Activated CD4-positive, alpha-beta T cell treated with anti-CD3 and anti-CD28 coated beads, Interleukin-2, amount 50 U/mL, for 4 hours (primary cell): ENCODE measurements at places on chromosomes 16 and 17.

GRCh38 chr17:77217566-77217965, 76.8 kb downstream of the SEC14L1 start:
- DNase-seq: no peak

- DNase-seq: peak; percentile 2
These were observed 100.8 kb downstream of the ABCC12 start for GRCh38 chr16:48054881-48055601.

- DNase-seq: no peak
These were observed 6.5 kb upstream of the CDH5 start for GRCh38 chr16:66359811-66360608.

GRCh38 chr17:74646231-74646630, 22.7 kb upstream of the CD300E start:
- DNase-seq: no peak

GRCh38 chr17:42312285-42313130, 24.2 kb downstream of the STAT5A start:
- DNase-seq: peak; percentile 72

DNA sequence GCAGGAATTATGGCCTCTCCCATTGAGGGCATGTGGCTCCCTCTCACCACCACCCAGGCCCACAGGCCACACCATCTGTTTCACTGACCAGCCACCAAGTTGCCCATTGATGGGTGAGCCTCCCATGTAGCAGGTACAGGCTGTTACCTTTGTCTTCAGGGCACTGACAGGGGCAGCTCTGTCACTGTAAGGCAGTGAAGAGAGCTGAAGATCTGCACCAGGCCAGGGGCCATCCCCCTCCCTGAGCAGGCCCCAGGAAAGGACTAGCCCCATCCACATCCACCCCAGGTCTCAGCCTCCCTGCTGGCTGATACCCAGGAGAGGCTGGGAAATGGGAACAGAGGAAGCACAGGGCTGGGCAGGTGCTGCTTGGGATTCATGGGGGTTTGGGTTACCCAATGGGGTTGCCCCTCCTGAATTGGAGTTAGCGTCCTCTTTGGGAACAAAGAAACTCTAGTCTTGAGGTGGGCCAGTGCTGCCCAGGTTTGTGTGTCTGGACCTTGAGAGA, 1691.4 kb downstream of the TP53TG3F start:
- DNase-seq: no peak

DNA sequence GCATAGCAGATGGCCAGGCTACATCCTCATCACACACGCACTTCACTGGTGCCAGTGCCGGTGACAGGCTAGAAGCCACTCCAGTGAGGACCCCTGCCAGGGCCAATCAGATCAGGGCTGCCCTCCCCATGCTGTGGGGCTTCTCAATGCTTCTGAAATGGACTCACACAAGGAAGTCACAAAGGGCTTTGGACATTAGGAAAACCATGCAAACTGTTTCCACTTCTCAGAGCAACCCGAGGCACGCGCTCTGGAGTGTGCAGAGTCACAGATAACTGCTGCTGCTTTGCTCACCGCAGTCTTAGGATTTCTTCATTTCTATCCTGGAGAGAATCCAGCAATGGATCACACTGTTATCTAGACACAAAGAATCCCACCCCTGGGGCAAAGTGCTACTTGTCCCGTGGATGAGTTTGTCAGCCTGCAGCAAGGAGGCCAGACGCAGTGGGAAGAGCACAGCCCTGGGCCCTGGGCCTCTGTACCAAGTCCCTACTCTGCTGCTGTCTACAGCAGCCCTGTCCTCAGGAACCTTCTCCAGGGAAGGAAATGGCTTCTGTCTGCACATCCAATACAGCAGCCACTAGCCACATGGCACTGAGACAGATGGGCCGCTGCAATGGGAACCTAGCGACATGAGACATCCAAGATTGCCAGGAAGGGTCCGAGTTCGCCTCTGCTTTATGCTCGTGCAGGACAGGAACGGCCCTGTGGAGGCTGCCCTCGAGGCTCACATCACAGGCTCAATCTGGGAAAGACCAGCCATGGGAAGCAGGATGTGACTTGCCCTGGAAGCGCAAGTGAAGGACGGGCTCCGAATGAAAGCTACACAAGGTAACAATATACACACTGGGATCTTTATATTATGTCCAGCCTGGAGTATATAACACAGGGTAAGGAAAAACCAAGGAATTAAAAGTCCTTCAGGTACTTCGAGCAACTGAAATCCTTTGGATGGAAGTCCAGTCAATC, 169.3 kb downstream of the ZFHX3 start:
- no peak for DNase-seq

GRCh38 chr16:84499638-84500037, 4.8 kb downstream of the MEAK7 start:
- no peak for DNase-seq

DNA sequence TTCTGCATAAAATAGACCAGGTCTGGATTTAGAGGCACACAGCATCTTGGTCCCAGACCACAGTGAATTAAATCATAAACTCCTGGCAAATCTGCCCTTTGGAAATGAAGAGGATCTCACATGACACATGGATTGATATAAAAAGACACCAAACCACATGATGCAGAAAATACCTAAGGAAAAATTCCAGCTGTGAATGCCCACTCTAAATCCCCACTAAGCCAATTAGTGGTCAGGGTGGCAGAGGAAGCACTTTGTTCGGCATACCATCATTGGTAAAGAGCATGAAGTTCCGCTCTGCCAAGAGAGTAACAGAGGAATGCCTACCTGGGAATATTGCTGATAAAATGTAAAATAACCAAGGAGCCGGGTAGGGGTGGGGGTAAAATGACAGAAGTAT, 32.4 kb upstream of the NOL11 start:
- DNase-seq: no peak

- DNase-seq: no peak
These were observed 3.5 kb downstream of the CANT1 start for GRCh38 chr17:79006046-79006445.

DNA sequence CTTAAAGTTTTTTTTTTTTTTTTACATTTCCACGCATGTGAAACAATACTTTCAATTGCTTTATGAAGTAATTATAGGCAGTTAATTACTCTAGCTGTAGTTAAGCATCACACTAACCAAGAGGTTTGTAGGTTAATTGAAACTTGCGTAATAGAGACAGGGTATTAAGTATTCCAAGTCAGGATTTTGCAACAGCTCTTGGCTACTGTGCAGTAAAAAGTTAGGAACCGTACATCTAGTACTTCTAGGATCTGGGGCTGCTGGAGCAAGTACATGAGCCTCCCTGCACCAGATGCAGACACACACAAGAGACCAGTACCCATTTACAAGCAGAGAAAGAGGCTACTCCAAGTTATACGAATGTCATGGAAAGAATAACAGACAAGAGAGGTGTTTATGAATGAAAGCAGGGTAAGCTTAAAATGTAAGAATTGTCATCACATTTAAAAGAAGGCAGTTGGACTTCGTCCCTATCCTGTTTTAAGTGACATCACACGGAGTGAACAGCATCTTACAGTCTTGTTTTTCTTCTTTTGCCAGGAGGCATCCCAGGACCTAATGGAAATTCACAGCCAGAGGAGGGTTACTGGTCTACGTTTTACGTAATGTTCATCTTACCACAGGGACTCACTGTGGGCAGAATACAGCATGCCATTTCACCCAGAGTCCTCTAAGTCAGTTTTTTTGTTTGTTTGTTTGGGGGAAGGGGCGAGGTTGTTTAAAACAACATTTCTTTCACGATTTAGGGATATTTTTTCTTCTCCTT, 379.6 kb upstream of the PSMD7 start:
- no peak for DNase-seq

DNA sequence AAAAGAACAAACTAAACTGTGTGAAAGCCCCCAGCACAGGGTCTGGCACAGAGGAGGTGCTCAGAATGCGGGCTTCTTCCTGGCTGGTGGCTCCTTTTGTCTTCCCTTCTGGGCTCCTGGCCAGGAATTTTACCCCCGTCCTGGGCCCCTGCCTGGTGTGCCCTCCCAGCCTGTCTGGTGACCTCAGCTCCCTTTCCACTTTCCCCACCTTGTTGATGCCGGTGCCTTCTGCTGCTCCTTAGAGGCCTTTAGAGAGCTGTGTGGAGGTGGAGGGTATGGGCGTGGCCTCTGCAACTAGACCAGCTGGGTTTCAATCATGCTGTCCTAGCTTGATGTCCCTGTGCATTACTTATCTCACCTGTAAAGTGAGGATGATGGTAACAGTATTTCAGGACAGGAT, 16.8 kb downstream of the PIRT start:
- no peak for DNase-seq

- DNase-seq: no peak
These were observed 770 bp downstream of the CCNF start for GRCh38 chr16:2429771-2430663.

DNA sequence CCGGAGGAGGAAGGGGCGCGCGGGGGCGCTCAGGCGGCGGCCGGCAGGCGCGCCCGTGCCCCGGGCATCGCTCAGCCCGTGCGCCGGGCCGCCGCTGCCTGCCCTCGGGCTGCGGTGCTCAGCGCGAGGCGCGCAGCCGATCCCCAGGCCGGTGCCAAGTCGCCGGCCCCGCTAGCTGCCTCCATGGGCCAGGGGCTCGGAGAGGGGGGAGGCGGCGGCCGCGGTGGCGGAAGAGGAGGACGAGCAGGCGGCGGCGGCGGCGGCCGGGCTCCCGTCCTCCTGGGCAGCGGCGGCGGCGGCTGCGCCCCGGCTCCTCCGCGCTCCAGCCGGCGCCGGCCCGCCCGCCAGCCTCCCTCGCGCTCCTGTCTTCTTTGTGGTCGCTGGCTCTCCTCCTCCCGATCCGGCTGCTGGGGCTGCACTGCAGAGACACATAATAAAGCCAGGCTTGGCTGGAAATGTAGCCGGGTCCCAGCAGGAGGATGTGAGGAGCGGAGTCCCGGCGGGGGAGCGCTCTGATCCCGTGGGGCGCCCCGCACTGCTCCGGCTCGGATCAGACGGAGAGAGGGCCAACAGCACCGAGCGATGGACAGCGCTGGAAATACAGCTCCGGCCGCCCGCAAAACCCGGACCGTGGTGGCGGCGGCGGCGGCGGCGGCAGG, 889 bp upstream of the ZNF423 start:
- DNase-seq: no peak

DNA sequence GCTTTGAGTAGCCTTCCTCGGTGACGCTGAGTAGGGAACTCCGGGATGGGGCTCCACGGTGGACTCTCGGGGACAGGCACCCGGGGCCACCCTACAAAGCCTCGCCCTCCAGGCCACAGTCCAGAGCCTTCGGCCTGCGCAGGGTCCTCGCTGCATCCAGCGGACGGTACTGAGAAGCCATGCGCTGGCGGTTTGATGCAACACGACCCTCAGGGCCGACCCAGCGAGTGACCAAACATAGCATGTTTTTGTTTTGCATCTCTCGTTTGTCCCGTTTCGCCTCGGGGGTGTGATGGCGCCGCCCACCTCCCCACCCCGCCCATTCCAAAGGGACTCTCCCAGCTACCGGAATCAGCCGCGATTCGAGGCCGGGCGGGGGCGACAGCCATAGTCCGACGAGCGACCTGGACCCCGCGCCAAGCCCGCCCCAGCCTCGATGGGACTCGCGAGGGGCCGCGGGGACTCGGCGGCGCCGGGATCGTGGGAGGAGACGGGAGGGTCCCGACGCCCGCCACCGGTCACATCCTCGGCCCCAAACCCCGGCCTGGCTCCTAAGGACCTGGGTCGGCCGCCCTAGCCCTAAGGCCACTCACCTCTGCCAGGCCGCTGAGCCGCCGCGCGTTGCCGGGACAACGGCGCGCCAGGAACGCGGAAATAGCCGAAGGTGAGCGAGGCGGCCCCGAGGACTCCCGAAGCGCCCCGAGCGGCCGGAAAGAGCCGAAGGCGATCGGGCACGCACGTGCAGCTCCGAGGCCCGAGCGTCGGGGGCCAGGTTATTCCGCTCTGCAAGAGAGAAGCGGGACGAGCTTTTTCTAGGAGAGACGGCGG, 1.6 kb downstream of the IFT140 start:
- peak; percentile 83 for DNase-seq
